Hypothalamus (tissue), 51 donors: ENCODE measurements at places on chromosomes 7 and 10.

- peak; percentile 11 for DNase-seq
Observed at GRCh38 chr7:67470256-67470751, 473.7 kb downstream of the TYW1 start.

DNA sequence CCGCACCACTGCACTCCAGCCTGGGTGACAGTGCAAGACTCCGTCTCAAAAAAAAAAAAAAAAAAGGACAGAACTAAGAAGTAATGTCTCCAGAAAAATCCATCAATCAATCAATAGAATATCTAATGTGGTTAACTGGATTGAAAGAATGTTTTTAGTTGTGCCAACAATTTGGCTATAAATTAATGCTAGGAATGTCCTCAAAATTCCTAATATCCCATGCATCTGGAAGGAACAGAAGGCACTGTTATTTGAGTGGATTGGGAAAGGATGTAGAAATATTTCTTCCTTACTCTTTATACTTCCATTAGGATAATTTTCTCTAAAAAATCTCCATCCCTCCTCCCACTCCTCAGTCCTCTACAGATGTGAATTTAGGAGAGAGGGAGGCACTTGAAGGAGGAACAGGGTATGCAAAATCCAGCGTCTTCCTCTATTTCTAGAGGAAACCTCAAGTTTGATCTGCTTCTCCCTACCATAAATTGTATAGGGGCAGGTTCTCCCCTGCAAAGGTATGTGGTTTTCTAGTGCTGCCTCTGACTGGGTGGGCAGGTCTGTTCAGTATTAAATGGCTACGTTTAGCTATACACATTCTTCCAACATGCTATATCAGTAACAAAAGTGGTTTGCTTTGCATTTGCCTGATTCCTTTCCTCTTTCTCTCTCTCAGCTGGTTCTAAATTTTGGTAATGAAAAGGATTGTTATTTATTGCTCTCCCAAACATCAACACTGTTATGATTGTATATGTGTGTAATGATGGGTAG, 54.1 kb downstream of the RNLS start:
- DNase-seq, result no peak

DNA sequence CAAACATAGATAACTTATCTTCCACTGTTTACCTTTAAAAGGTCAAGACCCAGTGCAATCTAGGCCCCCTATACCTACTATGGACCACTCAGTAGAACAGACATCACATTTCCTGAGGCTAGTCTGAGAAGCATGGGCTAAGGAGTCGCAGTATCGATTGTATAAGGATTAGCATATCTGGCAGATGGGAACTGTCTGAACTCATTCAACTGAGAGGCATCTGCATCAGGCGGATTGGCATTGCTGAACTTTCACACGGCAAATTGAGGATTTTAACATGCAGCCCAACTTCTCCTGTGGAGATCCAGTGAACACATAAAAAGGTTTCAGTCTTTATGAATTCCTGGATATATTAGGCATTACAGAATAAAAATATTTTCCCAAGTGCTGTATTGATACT, 89.1 kb upstream of the LRGUK start:
- DNase-seq, result no peak

DNA sequence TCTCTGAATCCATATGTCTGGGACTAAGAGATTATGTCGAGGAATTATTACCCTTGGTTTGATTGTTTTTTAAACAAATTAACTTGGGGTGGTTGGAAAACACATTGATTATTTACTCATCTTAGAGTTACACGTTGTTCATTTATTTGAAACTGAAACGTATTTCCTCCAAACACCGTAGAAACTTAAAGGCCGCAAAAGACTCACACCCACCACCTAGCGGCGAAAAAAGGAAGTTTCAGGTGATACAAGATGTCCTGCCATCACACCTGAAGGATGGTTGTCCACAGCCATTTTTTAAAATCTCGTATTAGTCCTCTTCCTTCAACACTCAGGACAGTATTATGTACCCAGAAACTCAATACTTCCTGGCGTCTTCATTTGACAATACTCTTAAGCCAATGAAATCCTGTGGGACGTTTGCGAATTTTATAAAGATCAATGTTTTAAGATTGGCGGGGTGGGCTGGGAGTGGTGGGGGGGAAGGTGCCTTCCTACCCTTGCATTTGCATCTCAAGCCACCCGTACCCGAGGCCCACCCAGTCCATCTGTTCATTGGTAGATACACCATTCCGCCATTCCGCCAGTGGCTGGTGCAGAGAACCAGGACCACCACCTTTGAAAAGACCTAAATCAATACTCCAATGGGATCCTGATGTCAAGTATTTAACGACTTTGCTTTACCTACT, 1.4 kb upstream of the LCOR start:
- DNase-seq, result peak; percentile 7

DNA sequence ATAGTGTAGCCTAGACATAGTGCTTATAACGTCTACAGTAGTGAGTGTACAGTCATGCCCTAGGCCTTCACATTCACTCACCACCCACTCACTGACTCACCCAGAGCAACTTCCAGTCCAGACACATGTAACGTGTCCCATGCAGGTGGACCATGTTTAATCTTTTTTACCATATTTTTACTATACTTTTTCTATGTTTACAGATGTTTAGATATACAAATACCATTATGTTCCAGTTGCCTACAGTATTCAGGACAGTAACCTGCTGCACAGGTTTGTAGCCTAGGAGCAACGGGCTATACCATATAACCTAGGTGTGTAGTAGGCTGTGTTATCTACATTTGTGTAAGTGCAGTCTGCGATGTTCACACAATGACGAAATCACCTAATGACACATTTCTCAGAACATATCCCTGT, 11.0 kb downstream of the MPP7 start:
- DNase-seq, result no peak

GRCh38 chr7:7667187-7667586, 26.6 kb downstream of the UMAD1 start:
- DNase-seq, result no peak

GRCh38 chr10:12605580-12606405, 256.4 kb downstream of the CAMK1D start:
- peak; percentile 40 for DNase-seq

GRCh38 chr7:148720472-148720871, 21.8 kb downstream of the CUL1 start:
- no peak for DNase-seq

GRCh38 chr7:36736090-36736898, 12.0 kb upstream of the AOAH start:
- no peak for DNase-seq

DNA sequence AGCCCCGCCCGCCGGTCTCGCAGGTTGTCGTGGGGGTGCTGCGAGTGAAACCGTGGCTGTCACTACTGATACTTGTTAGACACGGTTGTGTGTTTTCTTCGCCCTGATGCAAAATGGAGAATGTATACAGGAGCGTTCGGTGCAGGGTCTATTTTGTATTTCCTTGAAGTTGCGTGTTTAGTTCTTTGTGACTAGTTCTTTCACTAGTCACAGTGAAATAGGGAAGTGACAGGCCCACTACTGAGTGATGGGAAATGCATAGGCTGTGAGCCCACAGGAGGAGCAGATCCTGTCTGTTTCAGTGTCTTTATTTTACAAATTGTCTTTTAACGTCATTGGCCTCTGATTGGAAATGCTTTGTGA, 675 bp downstream of the ABRAXAS2 start:
- no peak for DNase-seq

- DNase-seq, result no peak
Observed at GRCh38 chr7:6106140-6106904, 75.1 kb downstream of the ANKRD61 start.

DNA sequence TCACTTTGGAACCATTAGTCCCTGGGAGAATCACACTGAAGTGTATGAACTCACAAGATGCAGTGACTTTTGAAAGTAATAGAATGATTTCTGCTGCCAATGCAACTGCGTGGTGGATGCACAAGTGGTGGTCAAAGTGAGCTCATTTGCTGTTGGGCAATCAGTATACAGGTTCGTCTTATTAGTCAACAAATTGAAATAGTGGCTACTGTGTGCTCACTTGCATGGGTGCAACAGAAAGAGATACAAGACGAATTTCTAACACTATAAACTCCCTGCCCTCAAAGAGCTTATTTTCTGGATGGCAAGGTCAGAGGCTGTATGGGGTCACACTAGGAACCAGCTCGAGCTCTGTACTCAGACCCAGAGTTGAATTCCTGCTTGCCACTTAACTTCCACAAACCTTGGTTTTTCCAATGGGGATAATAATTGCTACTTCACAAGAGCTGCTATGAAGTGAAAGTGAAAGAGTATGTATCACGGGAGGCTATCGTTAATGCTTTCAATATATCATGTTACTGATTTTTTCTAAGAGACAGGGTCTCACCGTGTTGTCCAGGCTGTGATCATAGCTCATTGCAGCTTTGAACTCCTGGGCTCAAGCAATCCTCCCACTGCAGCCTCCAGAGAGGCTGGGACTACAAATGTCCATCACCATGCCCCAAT, 8.3 kb upstream of the BCL7B start:
- no peak for DNase-seq

- DNase-seq, result no peak
Observed at GRCh38 chr7:47670729-47671128, 88.8 kb upstream of the TNS3 start.

DNA sequence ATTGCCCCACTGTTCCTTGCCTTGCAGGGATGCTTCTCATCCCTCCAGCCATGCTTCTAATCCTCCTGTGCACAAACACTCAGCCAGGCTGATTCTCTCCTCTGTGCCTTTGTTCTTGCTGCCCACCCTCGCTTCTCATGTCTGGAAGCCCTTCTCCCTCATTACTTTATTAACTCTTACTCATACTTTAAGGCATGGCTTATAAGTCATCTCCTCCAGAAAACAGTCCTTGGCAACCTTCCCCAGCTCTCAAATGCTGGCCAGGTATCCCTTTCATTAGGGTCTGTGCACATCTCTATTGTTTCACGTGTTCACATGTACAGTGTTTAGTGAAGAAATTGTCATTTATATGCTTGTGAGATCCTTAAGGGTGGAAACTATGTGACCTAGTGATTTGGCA, 62.9 kb downstream of the ITGB8 start:
- no peak for DNase-seq

DNA sequence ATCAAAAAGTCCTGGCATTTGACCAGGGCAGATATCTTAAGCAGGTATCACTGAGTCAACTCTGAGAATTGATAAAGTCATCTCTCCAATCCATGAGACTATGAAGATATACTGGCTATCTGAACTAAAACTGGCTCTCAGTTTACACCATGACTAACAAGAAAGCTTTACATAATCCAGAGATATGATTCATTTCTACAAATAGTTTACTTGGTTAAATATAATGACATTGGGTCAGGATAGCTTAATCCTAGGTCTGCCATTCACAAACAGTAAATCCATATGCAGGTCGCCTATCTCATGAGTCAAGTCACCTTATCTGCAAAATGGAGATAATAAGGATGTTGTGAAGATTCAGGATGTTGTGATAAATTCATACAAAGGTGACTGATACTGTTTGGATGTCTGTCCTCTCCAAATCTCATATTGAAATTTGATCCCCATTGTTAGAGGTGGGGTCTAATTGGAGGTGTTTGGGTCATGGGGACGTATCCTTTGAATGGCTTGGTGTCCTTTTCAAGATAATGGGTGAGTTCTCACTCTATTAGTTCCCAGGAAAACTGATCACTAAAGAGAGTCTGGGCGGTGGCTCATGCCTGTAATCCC, 117.4 kb downstream of the JMJD1C start:
- DNase-seq, result no peak

- DNase-seq, result no peak
Observed at GRCh38 chr7:106657085-106657991, 3.6 kb downstream of the CCDC71L start.
